ENCODE measurements at places on chromosomes 7 and 10.

DNA sequence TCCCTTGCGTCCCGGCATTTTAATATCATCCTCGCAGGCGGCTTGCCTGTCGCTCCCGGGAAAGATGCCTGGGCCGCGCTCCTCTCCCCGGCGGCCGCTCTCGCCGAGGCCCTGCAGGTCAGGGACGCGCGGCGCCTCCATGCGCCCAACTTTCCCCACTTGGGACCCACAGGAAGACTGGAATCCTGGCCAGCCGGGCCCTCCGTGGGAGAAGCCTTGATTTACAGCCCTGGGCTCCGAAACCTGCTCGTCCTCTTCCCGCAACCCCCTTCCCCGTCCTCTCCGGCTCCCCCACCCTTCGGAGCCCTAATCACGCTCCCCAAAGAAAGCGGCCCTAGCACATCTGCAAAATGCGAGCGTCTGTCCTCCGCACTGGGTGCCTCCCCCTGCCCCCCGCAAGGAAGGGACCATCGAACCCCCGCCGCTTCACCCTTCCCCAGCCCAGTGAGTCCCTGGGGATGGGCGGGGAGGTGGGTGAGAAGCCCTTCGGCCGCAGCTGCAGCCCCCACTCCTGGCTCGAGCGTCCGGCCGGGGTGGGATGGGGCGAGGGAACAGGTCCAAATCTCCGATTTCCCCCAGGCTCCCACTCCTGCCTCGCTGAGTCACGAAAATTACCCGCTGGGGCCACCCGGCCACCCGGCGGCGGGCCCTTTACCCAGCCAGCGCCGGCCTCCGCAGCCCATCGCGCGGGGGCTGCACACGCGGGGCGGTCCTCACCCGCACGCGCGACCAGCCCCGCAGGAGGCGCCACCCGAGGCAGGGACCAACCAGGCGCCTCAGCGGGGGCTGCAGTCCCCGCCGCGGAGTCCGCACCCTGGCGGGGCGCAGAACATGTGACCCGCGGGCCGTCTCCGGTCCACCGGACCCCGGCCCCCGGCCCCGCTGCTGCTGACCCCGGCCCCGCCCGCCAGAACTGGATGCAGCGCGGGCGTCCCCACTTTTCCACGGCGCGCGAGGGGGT, 695 bp downstream of the HSPA12A start:
- no peak for DNase-seq

DNA sequence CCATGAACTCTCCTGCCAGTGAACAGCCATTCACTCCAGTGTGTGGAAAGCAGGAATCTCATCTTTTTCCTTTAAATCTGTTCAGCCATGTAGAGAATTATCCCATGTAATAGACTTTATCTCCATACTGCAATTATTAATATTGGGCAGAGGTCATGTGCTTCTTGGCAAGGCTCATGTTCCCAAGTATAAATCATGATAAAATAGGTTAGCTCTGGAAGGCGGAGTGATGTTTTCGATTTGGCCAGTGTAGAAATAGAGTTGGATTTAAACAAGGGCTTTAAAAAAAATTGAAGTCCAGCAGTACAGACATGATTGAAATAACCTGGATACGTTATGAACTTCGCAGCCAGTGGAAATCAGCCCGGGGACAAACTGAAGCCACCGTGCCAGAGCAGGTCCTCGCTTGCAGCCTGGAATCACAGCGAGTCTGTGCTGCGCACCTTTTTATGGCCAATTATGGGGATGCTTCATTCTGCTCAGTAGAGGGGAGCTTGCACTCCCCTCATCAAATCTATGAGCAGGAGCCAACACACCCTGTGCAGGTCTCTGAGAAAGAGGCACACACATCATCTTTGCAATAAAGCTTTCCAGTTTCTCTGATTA, 654.0 kb upstream of the MKI67 start:
- no peak for DNase-seq

- peak; percentile 57 for DNase-seq
Measured at GRCh38 chr10:88091490-88092061, 228.2 kb downstream of the PTEN start.

DNA sequence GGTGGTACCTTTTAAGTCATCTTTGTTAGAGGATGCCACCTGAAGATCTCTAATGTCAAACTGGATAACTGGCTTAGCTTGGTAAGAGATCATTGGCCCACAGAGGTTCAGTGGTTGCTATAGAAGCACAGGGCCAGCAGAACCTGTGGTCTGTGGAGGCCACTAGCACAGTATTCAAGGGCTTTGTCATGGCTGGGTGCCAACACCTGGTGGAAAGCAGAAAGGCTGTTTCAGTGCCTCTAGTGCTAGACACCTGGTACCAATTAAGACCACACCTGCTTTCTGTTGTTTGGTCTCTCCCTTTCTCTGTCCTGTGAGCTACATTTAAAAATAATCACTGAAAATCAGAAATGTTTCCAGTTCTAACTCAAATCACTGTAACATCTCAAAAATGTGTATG, 10.0 kb upstream of the PCGF5 start:
- peak; percentile 41 for DNase-seq

GRCh38 chr7:157485361-157485831, 148.6 kb downstream of the DNAJB6 start:
- no peak for DNase-seq

DNA sequence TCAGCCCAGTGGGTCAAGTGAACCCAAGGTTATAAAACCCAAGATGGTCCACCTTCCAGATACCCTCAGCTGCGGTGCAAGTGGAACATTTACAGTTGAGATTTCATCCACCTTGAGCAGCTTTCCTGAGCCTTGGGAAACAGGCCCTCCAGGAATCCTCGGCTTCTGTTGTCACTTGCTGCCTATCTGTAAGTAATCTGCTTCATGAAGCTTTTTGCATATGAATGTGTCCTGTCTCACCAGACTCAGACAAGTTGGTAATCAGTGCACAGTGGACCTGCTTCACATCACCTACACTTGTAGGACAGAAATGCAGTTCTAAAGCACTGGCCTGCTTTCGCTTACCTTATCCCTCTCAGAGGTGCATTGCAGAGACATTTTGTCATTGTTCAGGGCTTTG, 80.3 kb downstream of the FAM185A start:
- no peak for DNase-seq

GRCh38 chr7:27606270-27607209, 56.1 kb downstream of the HIBADH start:
- no peak for DNase-seq

DNA sequence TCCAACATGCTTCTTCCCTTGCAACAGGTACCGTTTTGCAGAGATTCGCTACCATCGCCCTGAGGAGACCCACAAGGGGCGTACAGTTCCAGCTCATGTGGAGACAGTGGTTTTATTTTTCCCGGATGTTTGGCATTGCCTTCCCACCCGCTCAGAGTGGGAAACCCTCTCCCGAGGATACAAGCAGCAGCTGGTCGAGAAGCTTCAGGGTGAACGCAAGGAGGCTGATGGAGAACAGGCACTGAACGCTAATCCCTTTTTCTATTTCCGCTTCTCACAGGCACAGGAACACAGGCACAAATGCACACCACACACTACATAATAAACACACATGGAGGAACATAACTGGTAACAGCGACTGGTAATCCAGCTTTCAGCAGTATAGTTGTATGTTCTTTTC, 35.2 kb downstream of the CCAR1 start:
- DNase-seq: no peak
